Mesendoderm (in vitro differentiated cells): ENCODE measurements at places on chromosomes 16 and 17.

DNA sequence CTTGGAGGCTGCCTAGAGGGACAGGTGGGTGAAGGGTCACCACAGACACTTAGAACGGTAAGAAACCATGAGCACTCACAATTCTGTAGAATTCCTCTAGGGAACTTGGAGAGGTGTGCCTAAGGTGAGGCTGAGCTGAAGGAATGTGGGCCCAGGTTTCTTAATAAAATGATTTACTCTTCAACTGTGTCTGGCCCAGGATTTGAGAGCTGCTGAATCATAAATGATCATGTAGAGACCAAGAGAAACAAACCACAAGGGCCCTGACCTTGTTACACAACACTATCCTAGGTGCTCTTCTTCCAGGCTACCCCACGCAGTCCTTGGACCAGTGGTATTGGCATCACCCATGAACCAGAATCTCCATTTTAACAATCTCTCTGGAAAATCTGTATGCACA lies 27.7 kb downstream of the ZNF18 start:
- DNase-seq, result no peak

GRCh38 chr16:80462917-80463316 lies 77.9 kb upstream of the DYNLRB2 start:
- no peak for DNase-seq

- DNase-seq, result no peak
Observed at GRCh38 chr16:67191411-67191994, 452 bp upstream of the E2F4 start.

DNA sequence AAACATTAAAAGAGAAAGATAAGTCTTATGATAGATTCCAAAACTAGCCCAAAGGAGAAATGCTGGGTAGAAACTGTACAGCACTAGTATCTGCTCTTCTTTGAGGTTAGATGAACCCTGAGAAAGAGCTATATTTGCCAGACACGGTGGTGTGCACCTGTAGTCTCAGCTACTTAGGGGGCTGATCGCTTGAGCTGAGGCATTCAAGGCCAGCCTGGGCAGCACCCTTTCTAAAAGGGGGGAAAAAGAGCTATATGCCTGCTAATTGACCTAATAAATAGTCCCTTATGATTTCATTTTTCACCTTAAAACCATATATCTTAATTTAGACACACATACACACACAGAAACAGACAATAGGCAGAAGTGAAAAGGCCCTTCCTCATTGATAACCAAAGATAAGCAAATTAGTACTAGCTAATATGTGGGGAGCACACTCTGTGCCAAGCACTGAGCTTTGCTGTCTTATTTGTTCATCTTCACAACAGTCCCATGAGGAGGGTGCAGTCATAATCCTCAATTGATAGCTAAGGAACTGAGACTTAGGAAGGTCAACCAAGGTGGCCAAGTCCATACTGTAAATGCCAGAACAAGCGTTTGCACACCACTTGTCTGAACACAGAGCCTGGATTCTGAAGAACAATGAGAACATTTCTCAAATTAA lies 56.6 kb upstream of the NLK start:
- DNase-seq, result no peak

- DNase-seq, result no peak
Observed at GRCh38 chr17:8859804-8860430, 7.6 kb downstream of the PIK3R6 start.

GRCh38 chr16:89697161-89697615 lies 4.3 kb downstream of the SPATA2L start:
- no peak for DNase-seq

DNA sequence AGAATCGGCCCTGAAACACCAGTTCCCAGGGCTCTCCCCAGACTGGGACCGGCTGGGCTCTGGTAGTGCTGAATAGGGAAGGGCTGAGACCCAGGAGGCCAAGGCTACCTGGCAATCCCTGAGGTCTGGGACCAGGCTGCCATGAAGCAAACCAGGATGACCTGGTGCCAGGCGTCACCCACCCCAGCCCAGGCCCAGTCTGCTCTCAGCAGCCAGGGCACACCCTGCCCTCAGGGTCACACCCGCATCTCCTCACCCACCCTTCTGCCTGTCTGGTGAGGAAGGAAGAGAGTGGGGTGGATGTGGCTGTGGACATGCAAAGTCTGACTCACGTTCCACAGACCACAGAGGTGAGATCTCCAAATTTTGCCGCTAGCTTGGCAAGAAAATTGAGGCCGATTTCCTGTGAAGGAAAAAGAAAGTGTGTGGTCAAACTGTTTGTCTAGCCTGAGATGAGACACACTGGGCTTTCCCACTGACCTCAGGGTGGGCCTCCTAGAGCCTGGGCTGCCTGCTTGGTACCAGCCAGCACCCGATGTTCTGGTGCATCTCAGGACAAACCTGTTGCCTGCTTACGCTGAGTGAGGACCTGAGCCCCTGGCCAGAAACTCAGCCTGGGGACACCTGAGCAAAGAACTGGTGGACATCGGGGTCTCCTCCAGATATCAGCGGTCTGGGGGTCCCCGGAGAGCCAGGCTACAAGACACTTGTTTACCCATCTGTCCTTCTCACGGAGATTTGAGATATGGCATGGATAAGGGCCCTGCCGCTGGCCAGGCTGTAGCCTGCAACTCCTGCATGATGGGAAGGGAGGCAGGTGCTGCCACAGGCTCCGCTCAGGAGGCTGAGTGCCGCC lies 6.3 kb upstream of the RAB37 start:
- no peak for DNase-seq

DNA sequence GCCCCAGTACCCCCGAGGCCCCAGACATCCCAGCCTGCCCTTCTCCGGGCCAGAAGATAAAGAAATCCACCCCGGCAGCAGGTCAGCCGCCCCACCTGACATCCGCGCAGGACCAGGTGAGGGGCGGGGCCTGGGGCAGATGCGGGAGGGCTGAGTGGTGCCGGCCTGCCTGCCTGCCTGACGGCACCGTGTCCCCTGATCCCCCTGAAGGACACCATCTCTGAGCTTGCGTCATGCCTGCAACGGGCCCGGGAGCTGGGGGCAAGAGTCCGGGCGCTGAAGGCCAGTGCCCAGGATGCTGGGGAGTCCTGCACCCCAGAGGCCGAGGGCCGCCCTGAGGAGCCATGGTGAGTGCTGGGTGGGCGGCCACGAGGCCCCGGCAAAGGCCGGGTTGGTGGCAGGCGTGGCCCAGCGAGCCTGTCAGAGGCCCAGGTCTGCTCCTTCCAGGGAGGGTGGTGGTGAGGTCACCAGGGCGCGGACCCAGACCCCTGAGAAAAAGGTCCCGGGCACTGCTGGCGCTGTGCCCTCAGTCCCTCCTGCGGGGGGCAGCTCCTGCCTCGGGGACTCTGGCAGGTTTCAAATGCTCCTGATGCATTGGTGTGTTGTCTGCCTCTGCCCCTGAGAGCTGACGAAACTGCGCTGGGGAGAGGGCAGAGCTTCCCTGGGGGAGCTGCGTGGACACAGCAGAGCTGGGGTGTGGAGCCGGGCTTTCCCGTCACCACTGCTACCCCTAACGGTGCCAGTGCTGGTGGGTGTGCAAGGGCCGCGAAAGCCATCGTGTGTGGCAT lies 1.2 kb downstream of the CDT1 start:
- peak; percentile 55 for DNase-seq

- no peak for DNase-seq
Observed at GRCh38 chr17:42920106-42920900, 19.7 kb downstream of the G6PC1 start.

- no peak for DNase-seq
Observed at GRCh38 chr16:72241008-72241407, 69.1 kb upstream of the PMFBP1 start.

GRCh38 chr16:3655396-3656159 lies 1.1 kb downstream of the DNASE1 start:
- no peak for DNase-seq

GRCh38 chr17:15271741-15272140 lies 6.6 kb upstream of the PMP22 start:
- no peak for DNase-seq

DNA sequence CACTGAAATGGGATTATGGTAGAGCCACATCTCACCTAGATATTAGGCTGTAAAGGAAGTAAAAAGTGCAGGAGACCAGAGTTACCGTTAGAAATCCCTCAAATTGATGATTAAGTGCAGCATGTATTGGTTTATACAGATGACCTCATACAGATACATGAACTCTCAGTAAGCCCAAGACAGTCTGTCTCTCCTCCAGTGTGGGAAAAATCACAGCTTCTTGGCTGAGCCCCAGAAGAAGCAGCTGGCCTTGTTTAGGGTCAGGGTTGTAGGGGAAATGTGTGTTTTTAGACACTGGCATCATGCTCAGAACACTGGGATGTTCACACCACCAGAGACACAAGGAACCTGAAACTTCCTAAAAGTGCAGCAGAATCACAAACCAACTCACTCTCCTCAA lies 135.9 kb downstream of the KATNIP start:
- DNase-seq, result no peak

GRCh38 chr16:8026450-8026849 lies 563.9 kb downstream of the TMEM114 start:
- peak; percentile 43 for DNase-seq

GRCh38 chr17:4199818-4200402 lies 56.9 kb downstream of the CYB5D2 start:
- peak; percentile 67 for DNase-seq

DNA sequence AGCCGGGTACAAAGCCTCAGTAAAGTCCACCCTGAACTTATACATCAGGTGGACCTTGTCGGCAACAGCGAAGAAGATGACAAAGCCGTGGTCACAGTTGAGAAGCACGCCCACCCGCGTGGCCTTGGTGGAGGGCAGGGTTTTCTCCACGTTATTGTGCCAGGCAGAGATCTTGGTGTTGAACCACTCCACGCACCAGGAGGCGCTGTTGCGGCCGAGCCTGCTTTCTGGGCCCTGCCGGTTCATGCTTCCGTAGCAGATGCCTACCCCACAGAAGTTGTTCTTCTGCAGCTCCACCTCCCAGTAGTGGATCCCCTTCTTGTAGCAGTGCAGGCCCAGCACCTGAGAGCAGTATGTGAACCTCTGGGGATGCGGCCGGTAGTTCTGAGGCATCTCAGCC lies 22.1 kb downstream of the TRIM25 start:
- DNase-seq, result peak; percentile 47

DNA sequence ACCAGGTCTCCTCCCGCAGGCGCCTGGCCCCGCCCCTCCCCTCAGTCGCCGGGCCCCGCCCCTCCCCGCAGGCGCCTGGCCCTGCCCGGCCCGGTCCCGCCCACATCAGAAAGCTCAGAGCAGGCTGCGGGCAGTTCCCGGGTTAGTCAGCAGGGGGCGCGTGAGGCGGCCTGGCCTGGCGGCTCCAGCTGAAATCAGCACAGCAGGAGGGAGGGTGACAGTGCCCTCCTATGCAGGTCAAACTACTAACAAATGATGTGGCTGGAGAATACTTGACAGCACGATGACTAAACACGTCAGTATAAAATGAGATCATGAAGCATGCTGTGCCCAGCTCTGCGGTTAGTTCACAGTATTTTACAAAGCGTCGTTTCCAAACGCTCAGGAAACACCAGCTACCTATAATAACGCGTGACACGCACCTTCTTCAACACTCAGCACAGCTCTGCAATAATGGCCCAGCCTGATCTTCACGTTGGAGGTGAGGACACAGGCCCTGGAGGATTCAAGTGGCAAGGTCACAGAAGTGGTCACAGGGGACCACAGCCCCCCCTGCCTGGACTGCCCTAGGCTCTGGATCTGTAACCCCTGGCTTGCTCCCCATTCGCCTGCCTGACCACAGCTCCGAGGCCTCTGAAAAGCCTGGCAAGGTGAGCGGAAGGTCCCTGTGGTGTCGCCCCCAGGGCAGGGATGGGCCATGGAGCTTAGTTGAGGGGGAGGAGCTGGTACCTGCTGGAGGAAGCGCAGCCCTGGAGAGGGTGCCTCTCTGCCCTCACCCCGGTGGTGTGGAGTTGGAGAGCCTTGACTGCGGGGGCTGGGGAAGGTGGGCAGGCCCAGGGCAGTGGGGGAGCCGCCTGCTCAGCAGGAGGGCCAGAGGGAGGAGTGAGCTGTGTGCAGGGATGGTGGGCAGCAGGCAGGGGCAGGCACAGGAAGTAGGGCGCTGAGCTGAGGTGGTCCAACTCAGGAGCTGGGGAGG lies 81.2 kb downstream of the KCNJ12 start:
- DNase-seq, result peak; percentile 90

DNA sequence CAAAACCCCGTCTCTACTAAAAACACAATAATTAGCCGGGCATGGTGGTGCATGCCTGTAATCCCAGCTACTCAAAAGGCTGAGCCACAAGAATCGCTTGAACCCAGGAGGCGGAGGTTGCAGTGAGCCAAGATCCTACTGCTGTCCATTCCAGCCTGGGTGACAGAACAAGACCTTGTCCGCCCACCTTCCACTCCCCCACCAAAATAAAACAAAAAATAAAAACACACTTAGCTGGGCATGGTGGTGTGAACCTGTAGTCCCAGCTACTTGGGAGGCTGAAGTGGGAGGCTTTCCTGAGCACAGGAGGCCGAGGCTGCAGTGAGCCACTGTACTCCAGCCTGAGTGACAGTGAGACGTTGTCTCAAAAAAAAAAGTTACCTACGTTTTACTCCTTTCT lies 3.2 kb downstream of the PPM1E start:
- DNase-seq, result no peak

- DNase-seq, result no peak
Observed at GRCh38 chr17:29840884-29841283, 89.1 kb downstream of the SSH2 start.

DNA sequence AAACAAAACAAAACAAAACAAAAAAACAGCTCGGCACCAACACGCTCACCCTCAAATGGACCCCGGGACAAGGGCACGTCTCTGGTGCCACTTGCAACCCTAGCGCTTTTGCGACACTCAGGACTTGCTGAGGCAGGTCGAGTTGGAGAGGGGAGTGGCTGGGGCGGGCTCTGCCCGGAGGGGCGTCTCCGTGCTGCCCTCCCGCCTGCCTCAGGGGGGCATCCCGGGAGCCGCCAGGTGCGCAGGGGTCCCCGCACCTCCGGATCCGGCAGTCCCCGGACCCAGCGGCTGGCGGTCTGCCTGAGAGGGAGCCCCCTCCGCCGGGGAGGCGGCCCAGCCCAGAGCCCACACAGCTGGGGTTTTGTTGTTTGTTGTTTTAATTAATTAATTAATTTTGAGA lies at the start of gene SLC52A1:
Gene SLC52A1, minus strand, starts transcription at position 112 of the 400 bp plus-strand sequence. CDS start 820 bp downstream, outside the sequence.
- DNase-seq, result no peak

- no peak for DNase-seq
Observed at GRCh38 chr17:65389949-65390348, 171.5 kb downstream of the AXIN2 start.

DNA sequence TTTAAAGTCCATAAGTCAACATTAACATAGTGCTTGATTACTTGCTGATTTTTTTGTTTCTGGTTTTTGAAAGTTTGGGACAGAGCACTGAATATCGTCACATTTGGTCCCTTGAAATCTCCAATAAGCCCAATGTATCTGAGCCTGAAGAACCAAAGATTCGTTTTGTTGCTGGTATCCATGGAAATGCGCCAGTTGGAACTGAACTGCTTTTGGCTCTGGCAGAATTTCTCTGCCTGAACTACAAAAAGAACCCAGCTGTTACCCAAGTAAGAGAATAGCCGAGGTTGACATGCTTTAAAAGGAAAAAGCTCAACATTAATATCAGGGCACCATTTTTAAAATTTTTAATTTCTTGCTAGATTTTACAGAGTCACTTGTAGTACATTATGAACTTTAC lies 27.7 kb upstream of the GOSR1 start:
- DNase-seq, result no peak
